ENCODE measurements at places on chromosomes 2 and 18.

- no peak for DNase-seq
Observed at GRCh38 chr2:20599001-20599600, 51.8 kb downstream of the HS1BP3 start.

DNA sequence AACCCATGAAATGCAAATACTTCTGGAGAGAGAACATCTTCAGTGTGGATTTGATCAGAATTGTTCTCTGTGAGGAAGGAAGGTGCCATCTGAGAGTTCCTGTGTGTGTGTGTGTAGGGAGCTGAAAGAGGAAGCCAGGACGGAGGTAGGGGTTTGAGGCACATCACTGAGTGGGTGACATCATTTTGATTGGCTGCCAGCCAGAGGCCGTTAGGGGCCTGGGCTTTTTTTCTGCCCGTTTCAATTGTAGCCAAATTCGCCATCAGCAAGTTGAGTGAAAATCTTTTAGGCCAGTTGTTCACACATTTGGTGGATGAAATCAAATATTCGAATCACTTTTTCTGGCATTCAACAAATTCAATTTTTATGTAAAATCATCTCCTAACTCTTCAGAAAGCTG lies 48.9 kb downstream of the TSN start:
- no peak for DNase-seq

DNA sequence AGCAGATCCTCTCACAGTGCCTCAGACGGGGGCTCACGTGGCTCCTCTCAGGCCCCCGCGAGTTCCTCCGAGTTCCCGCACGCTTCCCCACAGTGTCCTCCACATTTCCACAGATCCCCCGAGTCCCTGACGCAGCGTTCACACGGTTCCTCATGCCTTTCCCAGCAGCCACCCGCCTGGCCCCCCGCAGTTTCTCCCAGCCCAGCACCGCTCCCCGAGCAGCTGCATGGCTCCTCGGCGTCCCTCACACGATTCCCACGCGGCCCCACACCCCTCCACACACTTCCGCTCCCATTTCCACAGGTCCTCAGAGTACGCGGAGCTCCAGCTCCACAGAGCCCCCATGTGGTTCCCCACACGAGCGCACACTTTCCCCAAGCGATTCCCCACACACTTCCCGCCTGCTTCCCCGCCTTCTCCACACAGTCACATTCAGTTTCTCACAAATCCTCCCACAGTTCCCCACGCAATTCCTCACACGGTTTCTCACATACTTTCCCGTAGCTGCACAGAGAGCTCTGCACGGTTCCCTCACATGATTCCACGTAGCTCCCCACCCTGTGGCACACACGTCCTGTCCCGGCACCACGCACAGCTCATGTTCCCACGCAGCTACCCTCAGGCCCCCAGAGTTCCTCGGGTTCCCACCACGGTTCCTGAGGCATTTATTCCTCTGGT lies 39.9 kb downstream of the KIF1A start:
- DNase-seq = no peak

DNA sequence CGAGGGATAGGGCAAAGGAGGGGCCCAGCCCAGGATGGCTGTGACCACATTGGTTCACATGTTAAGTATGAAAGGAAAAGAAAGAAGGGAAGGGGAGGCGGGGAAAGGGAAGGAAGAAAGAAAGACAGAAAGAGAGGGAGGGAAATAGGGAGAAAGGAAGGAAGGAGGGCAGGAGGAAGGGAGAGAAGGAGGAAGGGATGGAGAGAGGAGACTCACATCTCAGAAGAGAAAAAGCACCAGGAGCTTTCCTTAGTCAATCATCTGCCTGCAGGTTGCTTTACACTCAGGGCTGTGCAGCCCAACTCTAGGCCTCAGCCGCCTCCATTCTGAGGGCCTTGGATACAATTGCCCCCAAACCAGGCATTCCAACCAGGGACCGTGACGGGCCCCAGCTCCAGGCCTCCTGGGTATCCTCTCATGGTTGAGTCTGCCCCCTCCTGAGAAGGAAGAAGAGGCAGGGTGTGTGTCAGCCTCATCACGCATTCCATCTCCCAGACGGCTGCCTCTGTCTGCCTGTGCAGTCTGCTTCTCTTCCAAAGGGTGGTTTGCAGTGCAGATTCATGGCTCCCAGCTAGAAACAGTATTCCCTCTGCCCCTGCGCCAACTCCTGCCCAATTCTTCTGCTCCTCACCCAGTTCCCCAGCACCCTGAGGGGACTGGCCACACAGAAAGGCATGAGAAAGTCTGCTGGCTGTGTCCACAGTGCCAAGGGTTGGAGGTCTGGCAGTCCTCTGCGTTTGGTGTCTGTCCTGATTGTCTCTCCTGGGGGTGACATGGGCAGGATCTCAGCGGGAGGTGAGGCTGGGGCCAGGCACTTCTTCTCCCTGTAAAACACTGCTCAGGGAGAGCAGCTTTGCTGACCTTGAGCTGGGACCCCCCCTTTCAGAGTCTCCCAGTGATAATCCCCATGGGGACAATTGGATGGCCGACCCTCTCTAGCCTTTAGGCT lies 163.3 kb downstream of the SMAD7 start:
- no peak for DNase-seq

DNA sequence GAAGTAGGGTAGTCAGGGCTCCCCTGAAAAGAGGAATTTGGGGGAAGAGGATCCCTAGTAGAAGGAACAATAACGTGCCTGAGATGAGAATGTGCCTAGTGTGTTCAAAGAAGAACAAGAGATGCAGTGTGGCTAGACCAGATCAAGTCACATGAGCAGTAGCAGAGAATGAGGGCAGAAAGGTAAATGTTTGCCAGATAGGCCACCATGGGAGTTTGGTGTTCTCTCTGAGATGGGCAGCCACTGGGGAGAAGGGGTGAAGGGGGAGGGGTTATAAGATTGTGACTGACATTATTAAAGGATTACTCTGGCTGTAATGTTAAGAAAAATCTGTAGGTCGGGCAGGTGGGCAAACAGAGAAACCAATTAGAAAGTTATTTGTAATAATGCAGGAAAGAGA lies 166.0 kb downstream of the LCLAT1 start:
- no peak for DNase-seq
